ENCODE measurements at places on chromosomes 2 and 18.
A peak's percentile ranks its signal among the peaks of the same experiment; 100 is the strongest.

- no peak for DNase-seq
These were observed 949 bp downstream of the CDC42EP3 start for GRCh38 chr2:37670378-37671008.

- DNase-seq: no peak
These were observed 155.8 kb downstream of the ZNF516 start for GRCh38 chr18:76339246-76339620.

- DNase-seq: peak; percentile 27
These were observed 45.4 kb upstream of the ASB18 start for GRCh38 chr2:236309669-236310029.

- peak; percentile 55 for DNase-seq
These were observed 6.6 kb upstream of the CYP27C1 start for GRCh38 chr2:127226520-127227263.

DNA sequence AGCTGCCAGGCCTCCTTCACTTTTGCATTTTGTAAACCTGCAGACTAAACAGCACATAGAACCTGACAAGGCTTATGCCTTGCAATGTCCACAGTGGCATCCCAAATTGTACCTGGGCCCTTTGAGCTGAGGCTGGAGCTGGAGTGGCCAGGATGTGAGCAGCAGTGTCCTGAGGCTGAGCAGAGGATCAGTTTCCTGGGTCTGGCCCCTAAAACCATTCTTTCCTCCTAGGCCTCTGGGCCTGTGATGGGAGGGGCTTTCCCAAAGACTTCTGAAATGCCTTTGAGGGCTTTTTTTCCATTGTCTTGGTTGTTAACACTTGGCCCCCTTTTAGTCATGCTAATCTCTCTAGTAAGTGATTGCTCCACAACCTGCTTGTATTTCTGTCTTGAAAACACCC, 32.8 kb downstream of the FSIP2 start:
- DNase-seq: no peak

GRCh38 chr18:49726675-49726963, 86.7 kb downstream of the ACAA2 start:
- DNase-seq: no peak

DNA sequence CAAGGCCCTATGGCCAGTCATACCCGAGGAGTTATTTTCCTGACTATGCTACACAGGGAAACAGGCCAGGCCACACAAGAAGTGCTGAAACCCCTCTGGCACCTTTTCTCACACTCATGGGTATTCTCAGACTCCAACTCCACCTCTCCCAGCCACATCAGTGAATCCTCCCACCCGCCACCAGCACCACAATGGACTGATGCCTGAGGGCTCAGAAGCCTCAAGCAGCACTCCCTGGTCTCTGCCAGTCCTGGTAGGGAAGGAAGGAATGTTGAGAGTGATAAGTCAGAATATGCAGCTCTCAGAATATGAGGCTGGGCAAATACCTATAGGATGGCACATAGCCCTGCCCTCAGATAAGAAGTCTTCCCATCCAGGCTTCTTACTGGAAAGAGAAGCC, 391.1 kb downstream of the ALK start:
- no peak for DNase-seq

DNA sequence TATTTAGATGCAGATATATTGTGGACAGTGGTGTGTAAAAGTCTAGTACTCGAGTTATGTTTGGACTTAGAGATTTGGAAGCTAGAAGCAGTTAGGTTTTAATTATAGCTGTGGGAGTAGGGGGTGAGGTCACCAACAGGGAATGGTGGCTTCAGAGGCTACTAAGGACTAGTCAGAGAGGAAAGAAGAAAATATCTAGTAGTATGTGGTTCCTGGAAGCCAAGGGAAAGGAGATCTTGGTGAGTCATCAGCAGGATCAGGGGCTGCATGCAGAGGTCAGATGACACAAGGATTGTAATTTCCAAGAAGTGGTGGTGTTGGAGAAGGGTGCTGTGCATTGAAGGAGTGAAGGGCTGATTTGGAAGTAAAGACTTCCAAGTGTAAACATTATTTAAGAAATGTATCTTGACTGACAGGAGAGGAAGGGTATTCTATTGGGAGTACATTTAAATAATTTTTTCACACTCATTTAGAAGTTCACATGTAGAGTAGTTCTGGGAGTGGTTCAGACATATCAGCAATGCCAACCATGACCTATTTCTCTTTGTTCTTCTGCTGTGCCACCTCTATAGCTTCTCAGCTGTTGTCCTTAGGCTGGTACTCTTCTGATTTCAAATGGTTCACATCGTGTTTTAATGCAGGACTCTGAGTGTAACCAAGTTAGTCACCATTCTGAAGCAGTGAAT, 59.1 kb downstream of the ACSL3 start:
- no peak for DNase-seq

GRCh38 chr2:198220763-198221610, 416.6 kb downstream of the PLCL1 start:
- DNase-seq: no peak

- no peak for DNase-seq
These were observed 81.4 kb downstream of the MYCN start for GRCh38 chr2:16021611-16022363.

GRCh38 chr2:164485541-164485940, 135.7 kb downstream of the GRB14 start:
- DNase-seq: no peak

DNA sequence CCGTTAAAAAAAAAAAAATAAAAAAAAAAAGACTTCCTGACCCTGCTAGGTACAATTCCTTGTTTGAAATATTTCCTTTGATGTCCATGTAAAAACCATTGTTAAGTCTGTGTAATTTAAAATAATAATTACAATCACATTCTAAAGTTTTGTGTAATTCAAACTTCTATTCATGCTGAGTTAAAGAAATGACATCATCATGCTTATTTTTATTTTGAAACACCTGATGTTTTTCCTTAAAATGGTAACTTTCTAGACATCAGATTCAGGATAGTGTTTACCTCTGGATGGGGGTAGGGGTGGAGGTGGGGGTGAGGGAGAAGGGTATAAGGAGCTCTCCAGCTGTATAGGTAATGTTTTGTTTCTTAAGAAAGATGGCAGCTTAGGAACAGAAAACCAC, 92.8 kb downstream of the ADCYAP1 start:
- no peak for DNase-seq

- DNase-seq: no peak
These were observed 63.9 kb upstream of the STPG4 start for GRCh38 chr2:47218899-47219525.

DNA sequence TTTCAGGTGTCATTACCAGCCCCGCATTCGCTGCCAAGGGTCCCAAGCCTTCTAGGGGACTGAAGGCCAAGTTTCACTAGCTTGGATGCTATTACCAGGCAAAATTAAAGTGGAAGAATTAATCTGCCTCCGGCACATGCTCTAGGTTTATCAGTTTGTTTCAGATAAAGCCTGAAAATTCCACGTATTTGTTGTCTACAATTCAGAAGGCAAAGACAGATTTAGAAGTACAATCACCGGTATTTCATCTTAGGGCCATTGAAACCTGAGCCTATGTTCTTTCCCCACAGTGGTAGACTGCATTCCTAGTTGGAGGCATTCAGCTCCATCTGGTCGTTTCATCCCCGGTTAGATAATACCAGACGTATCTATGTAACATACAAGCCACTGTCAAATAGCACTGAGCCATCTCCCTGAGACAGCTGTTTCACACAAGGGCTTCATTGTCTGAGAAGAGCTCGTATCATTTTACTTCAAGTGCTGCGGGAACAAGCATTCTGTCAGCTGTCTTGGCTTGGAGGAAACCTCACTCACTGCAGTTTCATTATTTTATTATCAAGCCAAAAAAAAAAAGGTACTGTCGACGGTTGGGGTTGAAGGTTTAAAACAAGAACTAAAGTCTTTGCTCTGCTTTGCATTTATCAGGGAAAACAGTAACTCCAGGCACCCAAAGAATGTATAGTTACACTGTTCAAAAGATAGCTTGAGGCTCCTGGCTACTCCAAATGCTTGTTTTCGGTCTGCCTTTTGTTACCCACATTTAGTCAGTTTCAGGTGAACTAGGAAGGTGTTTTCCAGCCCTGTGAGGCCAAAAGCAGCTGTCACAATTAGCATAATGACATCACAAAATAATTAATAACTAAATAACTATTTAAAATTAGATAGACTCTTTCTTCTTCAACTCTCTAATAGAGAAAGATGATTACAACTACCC, 76.7 kb downstream of the TGIF1 start:
- DNase-seq: peak; percentile 85

DNA sequence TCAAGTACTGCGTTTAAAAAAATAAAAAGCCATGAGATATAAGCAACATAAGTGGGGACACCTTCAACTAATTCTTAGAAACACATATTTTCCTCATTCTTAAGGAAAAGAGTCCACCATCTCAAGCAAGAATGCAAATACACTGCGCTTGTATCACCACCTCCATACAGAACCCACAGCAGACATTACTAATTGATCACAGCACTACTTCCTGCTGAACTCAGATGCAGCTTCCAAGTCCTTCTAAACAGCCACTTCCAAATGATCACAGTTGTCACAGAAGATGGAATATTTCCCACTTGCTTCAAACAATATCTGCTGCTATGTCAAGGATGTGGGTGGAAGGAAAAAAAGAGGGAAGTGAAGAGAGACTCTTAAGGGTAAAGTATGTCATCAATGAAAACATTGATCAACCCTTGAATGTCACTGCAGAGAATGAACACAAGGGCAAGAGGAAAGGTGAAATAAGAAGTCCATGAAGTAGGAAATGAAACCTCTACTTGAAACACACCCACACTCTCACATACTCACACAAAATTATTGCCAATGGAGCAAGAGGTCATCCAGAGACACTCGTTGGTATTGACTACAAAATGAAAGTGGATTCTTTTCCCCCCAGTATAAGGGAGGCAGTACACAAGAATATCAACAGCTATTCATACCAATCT, 22.1 kb downstream of the TGFA start:
- DNase-seq: no peak

- no peak for DNase-seq
These were observed 66.3 kb downstream of the MYO5B start for GRCh38 chr18:50128506-50129271.
